CD8-positive, alpha-beta memory T cell (primary cell): ENCODE measurements at places on chromosomes 1 and 21. TPM values are rescaled to one million over a fixed set of nuclear protein-coding genes. Genes with fewer than 3 reads are reported as not detected.

- DNase-seq = no peak
Observed at GRCh38 chr1:41537788-41538351, 53.4 kb upstream of the EDN2 start.

GRCh38 chr1:57770772-57771171, 346.9 kb upstream of the DAB1 start:
- no peak for DNase-seq

DNA sequence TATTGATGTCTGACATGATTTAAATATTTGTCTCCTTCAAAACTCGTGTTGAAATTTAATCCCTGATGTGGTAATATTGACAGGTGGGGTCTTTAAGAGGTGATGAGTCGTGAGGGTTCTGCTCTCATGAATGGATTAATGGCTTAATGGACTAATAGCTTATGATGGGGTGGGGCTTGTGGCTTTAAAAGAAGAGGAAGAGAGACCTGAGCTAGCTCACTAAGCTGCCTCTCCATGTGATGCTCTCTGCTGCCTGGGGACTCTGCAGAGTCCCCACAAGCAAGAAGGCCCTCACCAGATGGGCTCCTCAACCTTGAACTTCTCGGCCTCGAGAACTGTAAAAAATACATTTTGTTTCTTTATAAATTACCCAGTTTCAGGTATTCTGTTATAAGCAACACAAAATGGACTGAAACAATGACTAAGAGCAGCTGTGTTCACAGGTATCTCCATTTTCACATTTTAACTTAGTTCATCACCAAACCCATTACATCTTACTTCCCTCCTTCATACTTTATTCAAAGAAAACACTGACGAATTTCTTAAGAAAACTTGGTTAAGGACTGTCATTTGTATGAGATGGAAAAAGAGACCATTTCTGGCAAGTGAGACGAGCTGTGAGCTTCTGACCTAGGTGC, 12.1 kb upstream of the AIM2 start:
- DNase-seq = no peak

DNA sequence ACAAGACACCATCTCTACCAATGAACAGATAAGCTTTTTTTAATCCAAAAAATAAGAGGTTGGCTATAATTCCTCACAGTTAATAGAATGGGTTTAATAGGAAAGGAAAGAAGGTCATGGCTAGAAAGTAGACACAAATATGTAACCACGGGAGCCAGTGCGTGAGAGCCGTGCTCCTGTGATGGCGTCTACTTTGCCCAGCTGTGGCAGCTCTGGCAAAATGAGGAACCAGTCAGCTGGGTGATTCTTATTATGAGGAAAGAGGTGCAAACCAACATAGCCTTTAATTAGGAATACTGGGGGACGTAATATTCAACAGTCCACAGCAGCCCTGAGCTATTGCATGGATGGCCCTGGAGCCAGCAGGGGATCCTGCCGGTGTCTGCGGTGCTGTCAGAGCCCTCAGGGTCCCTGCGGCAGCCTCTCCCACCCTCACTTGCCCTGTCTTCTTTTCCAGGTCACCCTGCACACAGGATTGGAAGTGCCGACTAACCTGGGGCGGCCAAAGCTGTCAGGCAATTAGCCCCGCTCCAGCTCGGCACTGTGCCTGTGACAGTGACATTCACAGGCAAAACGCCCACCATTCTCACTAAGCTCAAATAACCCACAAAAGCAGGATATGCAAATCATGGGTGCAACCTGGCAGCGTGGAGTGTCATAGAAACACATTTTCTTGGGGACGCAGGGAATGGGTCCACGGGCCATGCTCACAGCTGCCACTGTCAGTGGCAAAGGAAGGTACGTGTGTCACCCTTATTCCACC, 25.9 kb upstream of the GNPAT start:
- DNase-seq = no peak

- no peak for DNase-seq
Observed at GRCh38 chr1:71649608-71650007, 568.8 kb upstream of the ZRANB2 start.

- DNase-seq = no peak
Observed at GRCh38 chr1:47507144-47507543, 69.3 kb downstream of the FOXD2 start.

DNA sequence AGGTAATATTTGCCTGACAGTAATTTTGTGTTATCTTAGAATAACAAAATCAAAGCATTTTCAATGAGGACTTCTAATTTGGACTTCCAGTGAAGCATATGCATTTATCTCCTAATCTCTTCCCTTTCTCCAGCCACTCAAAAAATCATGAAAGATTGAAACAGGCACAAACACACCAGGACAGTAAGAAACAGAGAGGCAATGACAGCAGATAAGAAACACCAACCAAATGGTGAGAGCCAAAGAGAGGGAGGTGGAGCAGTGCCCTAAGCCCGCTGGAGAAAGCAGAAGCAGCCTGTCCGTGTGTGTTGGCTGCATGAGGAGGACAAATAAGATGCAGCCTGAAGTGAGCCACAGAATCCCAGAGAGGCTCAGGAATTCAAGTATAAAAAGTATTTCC, 39.0 kb downstream of the SLC44A3 start:
- no peak for DNase-seq

DNA sequence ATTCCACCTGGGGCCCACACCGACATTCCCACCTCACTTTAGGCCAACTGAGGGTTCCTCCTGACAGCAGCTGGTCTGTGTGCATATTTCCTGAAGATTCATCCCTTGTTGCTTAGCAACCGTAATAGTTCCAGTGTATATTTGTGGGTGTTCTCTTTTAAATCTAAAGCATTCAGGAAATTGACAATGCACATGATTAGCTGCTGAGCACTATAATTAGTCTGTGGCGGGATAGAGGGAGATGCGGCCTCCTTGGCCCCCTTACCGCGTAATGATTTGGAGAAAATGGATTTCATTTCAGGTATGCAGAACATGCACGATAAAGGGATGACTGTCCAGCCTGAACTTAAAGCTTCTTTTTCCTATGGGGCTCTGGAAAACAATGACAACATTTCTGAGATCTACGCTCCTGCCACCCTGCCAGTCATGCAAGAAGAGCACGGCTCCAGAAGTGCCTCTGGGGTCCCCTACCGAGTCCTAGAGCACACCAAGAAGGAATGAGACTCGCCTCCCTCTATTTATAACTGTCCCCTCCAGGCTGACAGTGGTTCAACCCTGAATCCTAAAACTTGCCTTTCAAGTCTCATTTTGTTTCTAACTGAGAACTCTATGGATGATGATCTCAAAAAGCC, 33.8 kb upstream of the RCAN3 start:
- DNase-seq = no peak

DNA sequence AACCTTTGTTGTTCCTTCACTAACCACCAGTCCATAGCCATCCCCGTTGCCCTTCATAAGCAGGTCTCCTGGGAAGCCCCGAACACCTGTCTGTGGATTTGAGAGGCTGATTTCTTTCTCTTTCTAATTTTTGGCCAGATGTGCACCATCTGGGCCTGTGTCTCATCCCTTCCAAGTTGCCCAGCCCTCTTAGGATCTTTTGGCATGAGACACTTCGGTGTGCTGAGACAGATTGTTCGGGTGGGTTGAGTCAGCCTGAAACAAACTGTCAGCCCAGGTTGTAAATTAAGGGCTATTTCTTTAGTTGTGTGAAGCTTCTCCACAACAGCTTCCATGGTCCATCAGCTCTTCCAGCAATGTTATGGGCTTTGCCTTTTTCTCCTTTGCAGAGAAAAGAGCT, 1.4 kb upstream of the DNAJC11 start:
- DNase-seq = no peak

DNA sequence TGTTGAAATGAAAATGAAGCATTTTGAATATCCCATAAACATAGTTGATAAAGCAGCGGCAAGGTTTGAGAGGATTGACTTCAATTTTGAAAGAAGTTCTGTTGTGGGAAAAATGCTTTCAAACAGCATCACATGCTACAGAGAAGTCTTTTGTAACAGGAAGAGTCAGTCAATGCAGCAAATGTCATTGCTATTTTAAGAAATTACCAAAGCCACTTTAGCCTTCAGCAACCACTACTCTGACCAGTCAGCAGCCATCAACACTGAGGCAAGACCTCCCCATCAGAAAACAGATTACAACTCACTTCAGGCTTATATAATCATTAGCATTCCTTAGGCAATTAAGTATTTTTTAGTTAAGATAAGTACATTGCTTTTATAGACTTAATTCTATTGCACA, 33.8 kb upstream of the FCRL3 start:
- DNase-seq = no peak

- DNase-seq = no peak
Observed at GRCh38 chr1:43327549-43328292, 9.9 kb upstream of the MPL start.

DNA sequence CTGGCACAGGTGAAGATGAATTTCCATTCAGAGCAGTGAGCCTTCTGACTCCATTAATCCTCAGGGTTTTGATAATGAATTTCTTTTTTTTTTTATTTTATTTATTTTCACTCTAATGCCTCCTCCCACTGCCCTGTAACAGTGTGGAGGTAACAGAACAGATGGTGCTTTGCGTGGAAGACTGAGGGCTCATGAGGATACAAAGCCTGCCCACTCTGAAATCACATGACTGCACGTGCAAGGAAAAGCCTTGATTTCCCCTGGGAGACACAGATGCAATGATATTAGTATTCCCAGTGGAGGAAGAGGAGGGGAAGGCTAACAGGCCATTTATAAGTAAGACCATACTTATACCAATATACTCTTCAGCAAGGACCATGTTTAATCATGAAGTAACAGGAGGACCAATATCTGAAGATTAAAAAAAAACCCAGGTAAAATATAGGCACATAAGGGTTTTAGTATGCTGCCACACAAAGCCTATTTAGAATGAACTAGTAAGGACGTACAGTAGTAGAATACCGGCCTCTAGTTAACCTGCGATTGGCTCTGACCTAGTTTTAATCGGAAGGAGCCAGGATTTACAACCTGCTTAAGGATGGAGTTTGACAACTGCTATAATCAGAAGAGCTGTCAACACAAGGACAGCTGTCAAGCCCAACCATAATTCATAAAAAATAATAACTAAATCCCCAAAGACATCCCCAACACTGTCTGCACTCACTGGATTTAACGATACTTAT, 69.6 kb downstream of the LHX4 start:
- no peak for DNase-seq

DNA sequence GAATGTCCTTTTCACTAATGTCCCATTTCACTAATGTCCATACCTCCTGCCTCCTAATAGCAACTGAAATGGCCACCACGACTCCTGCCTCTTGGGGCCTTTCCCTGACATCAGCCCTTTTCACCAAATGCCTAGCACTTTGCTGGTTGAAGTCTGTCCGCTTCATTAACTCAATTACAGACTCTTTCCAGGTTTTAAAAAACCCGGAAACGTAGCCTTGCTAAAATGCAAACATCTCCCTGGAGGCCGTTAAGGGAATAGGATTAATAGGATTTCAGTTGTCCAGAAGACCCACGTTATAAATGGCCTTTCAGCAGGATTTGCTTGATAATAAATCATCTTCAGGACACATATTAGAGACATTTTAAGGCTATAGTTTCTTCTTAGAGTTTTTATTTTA, 25.7 kb upstream of the ERO1B start:
- DNase-seq = no peak

DNA sequence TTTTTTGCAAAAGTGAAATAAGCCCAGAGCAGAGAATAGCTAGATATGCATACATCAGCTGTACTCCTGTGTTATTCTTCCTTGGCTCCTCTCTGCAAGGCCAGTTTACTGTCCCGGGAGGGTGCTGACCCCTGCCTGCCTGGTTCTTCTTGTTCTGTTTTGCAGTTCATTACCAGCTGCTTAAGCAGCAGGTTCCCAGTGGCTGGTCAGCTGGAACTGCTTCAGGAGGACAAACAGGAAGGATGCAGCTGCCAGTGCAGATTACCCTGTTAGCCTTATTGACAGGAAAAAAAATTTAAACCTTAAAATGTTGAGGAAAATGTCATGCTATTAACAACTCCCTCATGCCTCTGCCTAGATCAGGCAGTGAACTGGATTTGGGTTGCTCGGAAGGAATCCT, 16.0 kb upstream of the LRIG2 start:
- DNase-seq = no peak

GRCh38 chr1:119590393-119590792, 57.7 kb downstream of the ZNF697 start:
- DNase-seq = no peak

DNA sequence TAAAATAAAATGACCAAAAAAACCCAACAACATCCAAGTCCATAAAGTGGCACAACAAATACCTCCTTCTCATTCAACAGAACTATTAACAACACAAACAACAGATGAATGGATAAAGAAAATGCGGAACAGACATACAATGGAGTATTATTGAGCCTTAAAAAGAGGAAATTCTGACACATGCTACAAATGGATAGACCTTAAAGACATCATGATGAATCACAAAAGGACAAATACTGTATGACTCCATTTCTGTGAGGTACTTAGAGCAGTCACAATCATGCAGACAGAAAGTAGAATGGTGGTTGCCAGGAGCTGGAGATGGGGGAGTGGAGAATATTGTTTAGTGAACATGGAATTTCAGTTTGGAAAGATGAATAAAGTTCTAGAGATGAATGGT, 42.6 kb downstream of the EYA3 start:
- no peak for DNase-seq

DNA sequence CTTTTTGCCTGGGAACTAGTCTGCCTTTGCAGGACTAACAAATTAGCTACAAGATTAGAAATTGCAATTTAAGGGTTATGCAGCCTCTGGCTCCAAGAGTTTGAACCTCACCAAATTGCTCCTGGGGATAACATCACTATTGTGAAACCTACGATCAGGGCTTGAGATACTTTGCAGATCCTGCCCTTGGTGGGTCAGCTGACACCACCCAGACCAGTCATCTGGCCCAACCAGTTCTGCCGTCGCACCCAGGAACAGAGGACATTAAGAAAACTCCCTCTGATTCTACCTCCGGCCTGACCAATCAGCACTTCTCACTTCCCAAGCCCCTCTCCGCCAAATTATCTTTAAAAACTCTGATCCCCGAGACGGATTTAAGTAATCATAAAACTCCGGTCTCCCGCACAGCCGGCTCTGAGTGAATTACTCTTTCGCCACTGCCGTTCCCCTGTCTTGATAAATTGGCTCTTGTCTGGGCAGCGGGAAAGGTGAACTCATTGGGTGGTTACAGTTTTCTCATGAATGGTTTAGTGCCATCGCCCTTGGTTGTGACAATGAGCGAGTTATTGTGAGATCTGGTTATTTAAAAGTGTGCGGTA, 32.9 kb upstream of the B3GALT5 start:
- no peak for DNase-seq

- no peak for DNase-seq
Observed at GRCh38 chr1:67610450-67610849, 74.6 kb upstream of the GADD45A start.

- no peak for DNase-seq
Observed at GRCh38 chr1:12014141-12014991, 4.9 kb upstream of the MIIP start.

- no peak for DNase-seq
Observed at GRCh38 chr1:69271587-69272125, 296.1 kb upstream of the LRRC7 start.

- no peak for DNase-seq
Observed at GRCh38 chr1:238468068-238468467, 577.3 kb upstream of the ZP4 start.

- DNase-seq = no peak
Observed at GRCh38 chr1:210989905-210990304, 144.0 kb downstream of the KCNH1 start.

The PKP1 gene
- total RNA-seq = not detected

The E2F2 gene
- 19.6 TPM for total RNA-seq

The DYNLT5 gene
- not detected for total RNA-seq

The RBM15 gene
- 54.0 TPM for total RNA-seq

The ATP1A2 gene
- total RNA-seq = not detected

The ADPRS gene
- 41.1 TPM for total RNA-seq

The LHX8 gene
- not detected for total RNA-seq

The POU3F1 gene
- 0.44 TPM for total RNA-seq

The CNIH3 gene
- 1.6 TPM for total RNA-seq

The CCDC185 gene
- total RNA-seq = not detected

The RNU1-3 gene
- 1,293 TPM for total RNA-seq
